Stimulated activated CD4-positive, alpha-beta T cell treated with anti-CD3 and anti-CD28 coated beads, Interleukin-1b, Interleukin-23, amount 100 ng/mL, for 1 hour (primary cell): ENCODE measurements at places on chromosomes 4 and X.

- DNase-seq, result no peak
These were observed 10.8 kb downstream of the WFS1 start for GRCh38 chr4:6280365-6280996.

GRCh38 chr4:77026322-77026704 lies 49.5 kb downstream of the CCNI start:
- no peak for DNase-seq

DNA sequence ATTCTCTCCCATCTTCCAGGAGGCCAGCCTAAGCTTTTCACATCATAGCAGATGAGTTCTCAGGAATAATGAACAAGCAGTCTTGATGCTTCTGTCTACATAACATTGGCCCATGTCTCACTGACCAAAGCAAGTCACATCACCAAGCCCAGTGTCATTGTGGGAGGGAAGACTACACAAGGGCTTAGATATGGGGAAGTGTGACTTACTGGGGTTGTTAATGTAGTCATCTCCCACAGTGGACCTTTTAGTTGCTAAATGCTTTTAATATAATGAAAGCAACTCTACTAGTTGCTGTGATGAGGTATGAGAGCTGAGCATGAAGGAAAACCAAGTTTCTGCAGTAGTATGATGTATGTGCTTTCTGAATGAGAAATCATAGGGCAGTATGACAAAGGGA lies 40.5 kb downstream of the TSPAN7 start:
- no peak for DNase-seq

DNA sequence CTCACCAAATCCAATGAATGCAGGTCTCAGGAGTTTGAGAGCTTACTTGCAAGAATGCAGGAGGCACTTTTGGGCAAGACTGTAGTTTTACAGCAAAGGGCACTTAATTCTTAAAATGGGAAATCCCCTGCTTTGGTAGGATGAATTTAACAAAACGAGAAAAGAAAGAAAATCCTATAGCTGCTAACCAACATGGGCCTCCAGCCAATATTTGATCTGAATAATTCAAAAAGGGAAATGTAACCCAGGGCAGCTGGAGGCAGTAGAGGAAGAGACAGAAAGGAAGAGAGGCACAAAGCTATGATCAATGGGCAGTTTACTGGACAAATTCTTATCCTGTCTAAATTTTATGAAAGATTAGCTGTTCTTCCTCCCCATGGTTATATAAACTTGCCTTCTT lies 142.3 kb downstream of the SH3KBP1 start:
- DNase-seq, result no peak

GRCh38 chr4:165518686-165519085 lies 139.9 kb downstream of the CPE start:
- no peak for DNase-seq

DNA sequence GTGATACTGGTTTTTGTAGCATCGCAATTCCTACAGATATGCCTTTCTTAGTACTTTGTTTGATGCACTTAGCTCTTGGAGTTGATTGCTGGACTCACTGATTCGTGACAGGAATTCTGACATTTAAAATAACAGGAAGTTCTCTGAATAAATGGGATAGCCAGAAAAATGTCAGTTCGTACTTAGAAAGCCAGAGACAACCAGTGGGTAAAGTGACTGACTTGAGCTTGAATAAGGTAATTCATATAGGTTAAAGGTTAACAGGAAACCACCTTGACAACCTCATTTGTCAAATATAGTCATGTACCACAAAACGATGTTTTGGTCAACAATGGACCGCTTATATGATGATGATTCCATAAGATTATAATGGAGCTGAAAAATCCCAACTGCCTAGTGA lies 181.4 kb downstream of the RPA4 start:
- no peak for DNase-seq

DNA sequence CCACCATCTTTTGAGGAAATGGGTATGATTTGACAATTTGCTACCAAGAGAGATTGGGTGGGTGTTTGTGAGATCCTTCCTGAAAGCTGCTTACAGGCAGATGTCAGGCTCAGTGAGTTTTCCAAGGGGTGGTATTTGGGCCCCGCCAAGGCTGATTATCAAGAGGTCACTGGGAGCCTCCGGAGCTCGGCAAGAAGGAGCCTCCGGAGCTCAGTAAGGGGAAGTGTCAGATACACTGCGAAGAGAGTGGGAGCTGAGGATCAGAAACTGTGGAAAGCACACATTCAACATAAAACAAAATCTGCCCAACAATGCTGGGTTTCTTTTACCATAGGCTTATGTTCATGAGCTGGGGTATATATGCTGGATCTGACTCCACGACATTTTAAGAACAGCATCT lies 714 bp downstream of the RTL3 start:
- DNase-seq, result no peak

- DNase-seq, result no peak
These were observed 68.7 kb downstream of the MEPE start for GRCh38 chr4:87901422-87901992.

- no peak for DNase-seq
These were observed 94.1 kb downstream of the COX18 start for GRCh38 chr4:72975488-72975784.

- no peak for DNase-seq
These were observed 1329.5 kb upstream of the TENM3 start for GRCh38 chr4:180913750-180914149.

DNA sequence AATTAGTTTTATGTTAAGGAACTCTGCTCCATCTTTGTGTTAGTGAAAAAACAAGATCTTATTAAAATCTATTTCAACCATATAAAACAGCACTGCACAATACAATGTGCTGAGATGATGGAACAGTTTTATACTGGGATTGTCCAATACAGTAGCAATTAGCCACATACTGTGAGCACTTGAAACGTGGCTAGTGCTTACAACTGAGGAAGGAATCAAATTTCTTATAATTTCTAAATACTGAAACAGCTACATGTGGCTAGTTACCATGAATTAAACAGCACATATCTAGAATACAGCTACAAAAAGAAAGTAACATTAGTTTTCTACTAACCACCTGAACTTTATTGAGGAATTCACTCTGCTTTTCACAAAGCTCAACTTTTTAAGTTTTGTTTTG lies 14.7 kb downstream of the NFXL1 start:
- no peak for DNase-seq

DNA sequence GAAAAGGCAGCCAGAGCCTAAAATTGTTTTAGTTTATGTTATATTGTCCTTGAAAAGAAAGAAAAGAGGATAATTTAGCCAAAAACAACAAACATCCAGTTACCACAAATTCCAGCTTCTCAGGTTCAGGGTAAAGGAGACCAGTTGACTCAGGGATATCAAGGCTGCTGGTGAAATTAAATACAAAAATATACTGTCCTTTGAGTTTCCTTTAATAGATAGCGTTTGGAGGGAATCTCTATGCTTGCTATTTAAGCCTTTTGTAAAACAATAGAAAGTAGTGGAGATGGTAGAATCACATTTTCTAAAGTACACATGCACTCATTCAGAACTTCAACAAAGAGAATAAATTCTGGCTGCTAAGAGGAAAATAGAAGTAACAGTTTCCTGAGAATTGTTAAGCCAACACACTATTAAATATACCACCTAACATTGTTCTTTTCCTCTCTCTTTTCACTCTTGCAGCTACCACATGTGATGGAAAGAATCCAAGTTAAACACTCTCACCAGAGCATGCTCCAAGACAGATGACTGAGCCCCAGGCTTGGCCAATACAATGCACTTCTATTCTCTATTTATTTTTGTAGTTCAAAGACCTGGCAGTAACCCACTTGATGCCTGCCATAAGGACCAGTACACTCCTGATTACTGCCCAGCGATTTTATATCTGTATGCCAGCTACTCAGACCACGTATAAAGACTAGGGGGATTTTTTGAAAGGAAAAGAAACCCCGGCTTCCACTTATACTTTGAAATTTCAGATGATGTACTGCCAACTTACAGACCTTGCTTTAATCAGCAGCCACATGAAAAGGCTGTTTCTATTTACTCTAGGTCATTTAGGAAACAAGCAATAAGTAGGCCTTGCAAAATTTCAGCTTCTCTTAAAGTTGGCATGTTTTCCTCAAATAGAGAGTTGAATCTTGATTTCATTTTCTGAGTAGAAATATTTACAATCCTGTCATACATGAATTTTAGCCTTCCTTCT lies 756.9 kb downstream of the FAT4 start:
- DNase-seq, result no peak

DNA sequence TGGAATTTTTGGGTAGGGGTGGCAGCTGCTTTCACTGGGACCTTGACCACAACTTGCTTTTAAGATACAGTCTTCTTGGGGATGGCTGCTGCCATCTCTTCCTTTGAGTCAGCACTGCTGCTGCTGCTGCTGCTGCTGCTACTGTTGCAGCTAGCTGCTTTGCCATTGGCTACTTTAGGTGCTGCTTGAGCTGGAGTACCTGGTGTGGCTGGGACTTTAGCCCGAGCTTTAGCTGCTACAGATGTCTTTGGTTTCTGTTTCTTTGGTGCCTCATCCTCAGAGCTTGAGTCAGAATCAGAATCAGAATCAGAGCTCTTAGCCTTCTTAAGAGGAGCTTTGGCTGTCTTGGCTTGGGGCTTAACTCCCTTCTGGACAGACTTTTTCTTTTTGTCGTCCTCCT lies 52.2 kb downstream of the FAM9B start:
- DNase-seq, result no peak

DNA sequence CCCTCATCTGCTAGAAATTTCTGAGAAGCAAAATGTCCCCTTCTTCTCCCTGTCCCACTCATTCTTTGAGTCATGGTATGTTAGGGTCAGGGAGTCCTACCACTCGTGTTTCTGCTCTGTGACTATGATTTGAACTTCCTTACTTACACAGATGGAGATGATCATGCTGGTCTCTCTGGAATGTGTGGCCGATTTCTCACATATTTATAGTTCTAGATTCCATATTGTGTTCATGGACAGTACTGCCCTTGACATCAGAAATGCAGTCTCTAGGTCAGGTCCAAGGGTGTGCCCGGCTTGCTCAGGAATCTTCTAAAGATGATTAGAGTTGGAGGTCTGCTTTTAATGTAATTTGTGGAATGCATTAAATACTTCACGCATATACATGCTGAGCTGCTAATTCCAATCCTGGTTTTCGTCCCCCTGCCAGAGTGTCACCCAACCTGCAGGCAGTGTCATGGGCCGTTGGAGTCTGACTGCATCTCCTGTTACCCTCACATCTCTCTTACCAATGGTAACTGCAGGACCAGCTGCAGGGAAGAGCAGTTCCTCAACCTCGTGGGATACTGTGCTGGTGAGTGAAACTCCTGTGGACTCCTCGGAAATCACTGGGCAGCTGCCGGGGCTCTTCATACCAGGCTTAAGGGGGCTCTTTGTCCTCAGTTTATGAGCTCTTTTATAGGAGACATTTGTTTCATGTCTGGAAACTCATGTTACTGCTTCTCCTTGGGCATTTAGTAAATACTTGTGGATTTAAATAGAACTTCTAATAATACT lies 214.1 kb upstream of the ANXA3 start:
- no peak for DNase-seq

DNA sequence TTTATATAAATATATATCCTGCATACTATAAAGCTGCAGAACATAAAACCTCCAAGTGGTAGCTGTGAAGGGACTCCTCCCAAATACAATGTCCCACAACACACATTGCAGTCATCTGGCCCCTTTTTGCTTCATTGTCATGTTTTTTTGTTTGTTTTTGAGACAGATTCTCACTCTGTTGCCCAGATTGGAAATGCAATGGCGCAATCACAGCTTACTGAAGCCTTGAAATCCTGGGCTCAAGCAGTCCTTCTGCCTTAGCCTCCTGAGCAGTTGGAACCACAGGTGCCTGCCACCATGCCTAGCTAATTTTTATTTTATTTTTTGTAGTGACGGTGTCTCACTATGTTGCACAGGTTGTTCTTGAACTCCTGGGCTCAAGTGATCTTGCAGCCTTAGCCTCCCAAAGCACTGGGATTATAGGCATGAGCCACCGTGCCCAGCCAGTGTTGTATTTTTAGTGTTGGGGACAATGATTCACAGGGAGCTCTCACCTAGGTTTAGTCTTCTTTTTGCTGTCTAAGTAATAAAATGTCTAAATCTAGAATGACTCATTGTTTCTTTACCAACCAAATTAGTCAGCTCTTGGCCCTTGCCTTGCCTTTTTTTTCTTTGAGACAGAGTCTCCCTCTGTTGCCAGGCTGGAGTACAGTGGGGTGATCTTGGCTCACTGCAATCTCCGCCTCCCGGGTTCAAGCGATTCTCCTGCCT lies 24.0 kb upstream of the XIAP start:
- no peak for DNase-seq

GRCh38 chrX:145727476-145727875 lies 90.2 kb upstream of the SLITRK2 start:
- no peak for DNase-seq

GRCh38 chr4:37393889-37394288 lies 149.3 kb downstream of the NWD2 start:
- DNase-seq, result no peak

- DNase-seq, result no peak
These were observed 74.8 kb downstream of the FREM3 start for GRCh38 chr4:143625632-143626031.

- no peak for DNase-seq
These were observed 93.3 kb downstream of the PHOX2B start for GRCh38 chr4:41655177-41655576.

DNA sequence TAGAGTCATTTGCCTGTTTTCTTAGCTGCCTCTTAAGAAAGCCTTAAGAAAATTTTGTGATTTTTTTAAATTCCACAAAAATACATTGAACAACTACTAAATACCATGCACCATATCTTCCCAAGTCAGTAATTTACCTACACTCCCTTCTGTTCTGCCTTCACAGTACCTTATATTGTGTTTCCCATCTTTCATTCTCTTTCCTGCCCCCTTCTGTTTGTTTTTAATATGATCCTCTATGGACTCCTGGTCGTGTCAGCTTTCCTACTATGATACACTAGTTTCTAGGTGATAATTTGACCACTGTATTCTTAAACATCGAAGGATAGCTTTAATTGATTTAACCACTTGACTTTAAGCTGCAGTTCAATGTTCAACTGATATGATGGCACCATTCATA lies 297.7 kb upstream of the HAND2 start:
- no peak for DNase-seq

GRCh38 chrX:144293229-144293628 lies 409.4 kb downstream of the UBE2NL start:
- no peak for DNase-seq
